ENCODE measurements at places on chromosomes 11 and 22. TPM values are rescaled to one million over a fixed set of nuclear protein-coding genes. Genes with fewer than 3 reads are reported as not detected.

Gene DNAJB7
- not detected for total RNA-seq

Gene TMPRSS6
- not detected for total RNA-seq

Gene OR8G5
- total RNA-seq = 0.52 TPM

Gene BAIAP2L2
- total RNA-seq = not detected

Gene MPPED2
- 15.7 TPM for total RNA-seq

Gene TEX54
- not detected for total RNA-seq

Gene EHBP1L1
- 157 TPM for total RNA-seq

Gene LMO1
- total RNA-seq = not detected

Gene ART5
- 0.52 TPM for total RNA-seq

Gene TCN2
- total RNA-seq = 5.2 TPM

Gene CD6
- under 0.01 TPM for total RNA-seq

Gene SMARCB1
- 13.6 TPM for total RNA-seq

Gene CRYBB3
- total RNA-seq = not detected

Gene POTEH
- total RNA-seq = not detected

Gene ABCC8
- total RNA-seq = 3.7 TPM

Gene SOX10
- total RNA-seq = 4.2 TPM

Gene NPAS4
- under 0.01 TPM for total RNA-seq

Gene THY1
- 19.8 TPM for total RNA-seq

Gene TKFC
- 6.8 TPM for total RNA-seq

Data from skeletal muscle tissue (tissue), 5 donors.